ENCODE measurements at places on chromosomes 1 and 21.

- no peak for DNase-seq
Observed at GRCh38 chr1:165355977-165356811, at the start of gene LMX1A. LMX1A (minus strand) TSS chr1:165356715; CDS start chr1:165355559, 1,156 bp downstream.

DNA sequence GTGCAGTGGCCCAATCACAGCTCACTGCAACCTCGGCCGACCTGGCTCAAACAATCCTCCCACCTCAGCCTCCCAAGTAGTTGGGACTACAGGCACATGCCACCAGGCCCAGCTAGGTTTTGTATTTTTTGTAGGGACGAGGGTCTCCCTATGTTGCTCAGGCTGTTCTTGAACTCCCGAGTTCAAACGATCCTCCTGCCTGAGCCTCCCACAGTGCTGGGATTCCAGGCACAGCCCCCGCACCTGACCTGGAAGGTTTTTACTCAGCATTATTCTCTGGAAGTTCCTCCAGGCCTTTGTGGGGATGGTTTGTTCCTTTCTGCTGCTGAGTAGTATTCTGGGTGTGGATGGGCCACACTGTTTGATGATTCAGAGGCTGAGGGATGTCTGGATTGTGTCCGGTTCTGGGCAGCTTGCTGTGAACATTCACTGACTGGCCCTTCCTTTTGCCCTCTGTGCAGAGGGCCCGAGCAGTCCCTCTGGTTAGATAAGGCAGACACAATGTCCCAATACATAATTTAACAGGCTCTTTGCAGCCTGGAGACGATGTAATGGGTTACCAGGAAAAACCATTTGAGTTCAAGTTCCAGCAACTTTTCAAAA, 6.0 kb upstream of the TRAPPC10 start:
- DNase-seq: no peak

DNA sequence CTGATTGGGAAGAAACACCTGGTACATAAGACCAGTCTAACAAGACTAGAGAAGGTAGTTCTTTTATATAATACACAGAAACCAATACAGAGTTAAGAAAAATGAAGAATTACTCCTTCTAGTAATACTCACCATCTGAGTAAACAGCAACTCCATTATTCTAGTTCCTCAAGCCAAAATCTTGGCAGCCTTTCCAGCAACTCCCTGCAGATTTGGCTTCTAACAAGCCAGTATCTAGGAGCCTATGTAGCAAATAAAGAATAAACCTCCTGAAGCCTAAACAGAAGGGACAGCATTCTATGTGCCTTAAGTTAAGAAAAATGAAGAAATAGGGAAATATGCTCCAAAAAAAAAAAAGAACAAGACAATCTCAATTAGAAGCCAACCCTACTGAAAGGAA, 24.5 kb downstream of the ERO1B start:
- DNase-seq: no peak

- DNase-seq: no peak
Observed at GRCh38 chr1:22089787-22090186, 37.3 kb downstream of the CDC42 start.

DNA sequence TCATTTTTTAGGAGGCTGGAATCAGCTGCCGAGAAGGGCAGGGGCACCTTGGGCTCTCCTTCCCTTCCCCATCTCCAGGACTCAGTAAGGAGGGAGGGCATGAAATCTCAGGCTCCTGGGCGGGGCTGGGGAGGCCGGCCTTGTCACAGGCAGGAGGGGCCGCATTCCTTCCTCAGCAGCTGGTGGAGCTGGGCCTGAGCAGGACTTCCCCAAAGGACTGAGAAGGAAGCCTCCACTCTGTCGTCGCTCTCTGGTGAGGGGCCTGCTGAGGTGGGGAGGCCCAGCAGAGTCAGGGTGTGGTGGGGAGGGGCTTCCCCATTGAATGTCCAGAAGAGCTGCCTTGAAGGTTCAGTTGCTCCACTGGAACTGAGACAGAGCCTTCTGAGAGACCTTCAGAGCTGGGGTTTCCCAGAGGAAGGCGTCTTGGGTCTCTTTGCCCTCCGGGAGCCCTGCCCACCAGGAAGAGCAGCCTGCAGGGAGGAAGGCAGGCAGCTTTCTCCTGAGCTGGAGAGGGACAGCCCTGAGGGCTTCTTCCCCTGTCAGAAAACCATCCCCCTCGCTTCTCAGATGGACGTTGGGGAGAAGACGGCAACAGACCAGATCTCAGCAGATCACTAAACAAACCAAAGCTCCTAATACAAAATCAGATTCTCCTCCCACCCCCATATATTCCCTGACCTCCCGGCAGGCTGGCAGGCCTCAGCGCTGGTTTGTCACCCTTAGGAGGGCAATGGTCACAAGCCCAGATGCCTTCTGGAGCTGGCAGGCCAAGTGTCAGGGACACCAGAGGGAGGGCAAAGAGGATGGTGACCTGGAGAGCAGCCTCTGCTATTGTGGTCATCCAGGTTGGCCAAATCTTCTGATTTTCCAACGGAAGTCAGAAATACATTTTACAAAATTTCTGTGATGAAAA, 10.7 kb downstream of the KCNA10 start:
- DNase-seq: no peak

Measured in NCI-H1417 treated with DMSO at 0.1 percent for 48 hours (cell line).